ENCODE measurements at places on chromosomes 3 and 15.

DNA sequence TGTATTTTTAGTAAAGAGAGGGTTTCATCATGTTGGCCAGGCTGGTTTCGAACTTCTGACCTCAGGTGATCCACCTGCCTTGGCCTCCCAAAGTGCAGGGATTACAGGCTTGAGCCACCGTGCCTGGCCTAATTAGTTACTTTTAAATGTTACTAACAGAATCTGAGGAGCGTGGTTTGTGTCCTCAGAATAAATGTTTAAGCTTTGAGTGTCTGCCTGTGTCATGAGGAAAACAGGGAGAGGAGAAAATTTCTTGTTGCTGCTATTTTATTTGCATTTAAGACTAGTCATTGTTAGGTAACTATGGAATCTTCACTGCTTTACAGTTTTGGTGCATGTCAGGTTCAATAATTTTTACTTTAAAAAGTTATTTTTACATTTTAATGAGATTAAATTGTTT, 68.8 kb downstream of the TCF12 start:
- no peak for DNase-seq

GRCh38 chr3:1082108-1082507, 10.7 kb upstream of the CNTN6 start:
- peak; percentile 50 for DNase-seq

GRCh38 chr3:49422379-49423248, at the start of gene AMT:
TSS of gene AMT (minus strand) at chr3:49422473. CDS start at chr3:49422450, 23 bp downstream.
- DNase-seq: no peak

DNA sequence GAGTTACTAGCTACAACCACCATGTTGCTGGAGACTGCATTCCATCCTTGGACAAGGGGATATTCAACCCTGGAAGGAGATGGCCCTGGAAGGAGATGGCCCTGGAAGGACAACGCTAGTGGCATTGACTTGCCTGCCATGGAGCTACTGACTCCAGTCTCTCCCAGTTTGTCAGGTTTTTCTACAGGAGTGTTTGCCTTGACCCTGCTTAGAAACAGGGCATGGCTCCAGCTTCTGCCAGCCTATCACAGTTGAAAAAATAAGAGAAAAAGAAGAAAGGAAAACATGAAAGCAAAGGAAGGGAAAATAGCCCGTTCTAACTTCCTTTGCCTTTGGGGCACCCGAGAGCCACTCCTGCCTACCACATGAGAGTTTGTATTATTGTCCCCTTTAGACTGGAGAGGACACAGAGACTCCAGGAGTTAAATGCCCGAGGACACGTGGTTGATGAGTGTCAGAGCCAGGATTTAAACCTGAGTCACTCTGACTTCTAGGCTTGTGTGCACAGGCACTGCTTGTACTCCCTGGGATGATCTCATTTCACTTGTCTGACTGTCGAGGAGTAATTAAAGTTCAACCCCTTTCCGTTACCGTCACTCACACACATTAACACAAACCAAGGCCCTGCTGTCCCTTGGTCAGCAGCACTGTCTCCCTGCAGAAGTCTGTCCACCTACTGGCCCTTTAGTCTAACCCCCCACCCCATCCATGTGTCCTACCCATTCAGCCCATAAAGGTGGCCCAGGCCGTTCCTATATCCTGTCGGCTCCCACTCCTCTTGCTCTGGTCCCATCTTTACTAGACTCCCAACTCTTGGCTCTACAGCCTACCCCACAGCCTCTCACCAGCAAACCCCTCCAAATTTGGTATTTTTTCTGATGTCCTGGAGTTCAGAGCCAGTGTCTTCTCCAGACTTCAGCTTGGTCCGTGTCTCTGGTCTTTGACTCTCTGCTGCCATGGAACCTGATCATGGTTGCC, 46.1 kb downstream of the C2CD4A start:
- DNase-seq: peak; percentile 79

DNA sequence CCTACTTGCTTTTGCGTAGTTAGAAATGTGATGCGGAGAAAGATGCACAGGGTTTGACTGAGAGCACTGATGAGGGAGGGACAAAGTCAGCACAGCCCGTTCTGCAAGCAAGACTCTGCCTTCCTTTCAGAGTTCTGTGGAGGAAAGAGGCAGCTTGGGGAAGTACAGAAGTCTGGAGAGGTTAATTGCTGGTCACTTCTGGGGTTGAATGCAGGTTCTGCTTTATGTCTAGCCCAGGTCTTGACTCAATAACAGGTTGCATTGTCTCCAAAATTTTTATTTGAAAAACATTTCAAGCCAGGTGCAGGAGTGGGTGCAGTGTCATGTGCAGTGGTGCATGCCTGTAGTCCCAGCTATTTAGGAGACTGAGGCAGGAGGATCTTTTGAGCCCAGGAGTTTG, 461.7 kb downstream of the NR2F2 start:
- DNase-seq: no peak

- no peak for DNase-seq
These were observed 57.8 kb downstream of the RAB7A start for GRCh38 chr3:128783774-128784173.

DNA sequence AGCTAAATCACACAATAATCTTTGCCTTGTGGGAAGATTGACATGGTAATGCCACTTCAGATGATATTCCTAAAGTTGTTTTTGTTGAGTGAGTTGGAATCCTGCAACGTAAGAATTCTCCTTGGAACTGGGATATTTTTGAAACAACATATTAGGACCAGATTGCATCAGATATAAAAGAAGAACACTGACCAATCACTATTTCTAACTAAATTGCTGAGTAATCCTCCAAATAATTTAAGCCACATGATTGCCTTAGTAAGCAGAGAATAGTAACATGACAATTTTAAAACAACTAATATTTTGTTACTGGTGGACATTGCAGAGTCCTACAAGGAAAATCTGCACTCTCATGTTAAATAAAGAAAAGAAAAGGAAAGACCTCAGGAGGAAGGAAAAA, 353.9 kb upstream of the LMCD1 start:
- DNase-seq: peak; percentile 31

DNA sequence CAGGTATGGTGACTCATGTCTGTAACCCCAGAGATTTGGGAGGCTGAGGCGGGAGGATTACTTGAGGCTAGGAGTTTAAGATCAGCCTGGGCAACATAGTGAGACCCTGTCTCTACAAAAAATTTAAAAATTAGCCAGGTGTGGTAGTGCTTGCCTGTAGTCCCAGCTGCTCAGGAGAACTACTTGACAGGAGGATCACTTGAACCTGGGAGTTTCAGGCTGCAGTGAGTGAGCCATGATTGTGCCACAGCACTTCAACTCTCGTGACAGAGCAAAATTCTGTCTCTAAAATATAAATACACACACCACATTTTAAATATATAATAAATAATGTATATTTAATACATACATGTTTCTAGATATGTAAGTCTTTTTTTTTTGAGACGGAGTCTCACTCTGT, 53.5 kb upstream of the TEX264 start:
- no peak for DNase-seq

DNA sequence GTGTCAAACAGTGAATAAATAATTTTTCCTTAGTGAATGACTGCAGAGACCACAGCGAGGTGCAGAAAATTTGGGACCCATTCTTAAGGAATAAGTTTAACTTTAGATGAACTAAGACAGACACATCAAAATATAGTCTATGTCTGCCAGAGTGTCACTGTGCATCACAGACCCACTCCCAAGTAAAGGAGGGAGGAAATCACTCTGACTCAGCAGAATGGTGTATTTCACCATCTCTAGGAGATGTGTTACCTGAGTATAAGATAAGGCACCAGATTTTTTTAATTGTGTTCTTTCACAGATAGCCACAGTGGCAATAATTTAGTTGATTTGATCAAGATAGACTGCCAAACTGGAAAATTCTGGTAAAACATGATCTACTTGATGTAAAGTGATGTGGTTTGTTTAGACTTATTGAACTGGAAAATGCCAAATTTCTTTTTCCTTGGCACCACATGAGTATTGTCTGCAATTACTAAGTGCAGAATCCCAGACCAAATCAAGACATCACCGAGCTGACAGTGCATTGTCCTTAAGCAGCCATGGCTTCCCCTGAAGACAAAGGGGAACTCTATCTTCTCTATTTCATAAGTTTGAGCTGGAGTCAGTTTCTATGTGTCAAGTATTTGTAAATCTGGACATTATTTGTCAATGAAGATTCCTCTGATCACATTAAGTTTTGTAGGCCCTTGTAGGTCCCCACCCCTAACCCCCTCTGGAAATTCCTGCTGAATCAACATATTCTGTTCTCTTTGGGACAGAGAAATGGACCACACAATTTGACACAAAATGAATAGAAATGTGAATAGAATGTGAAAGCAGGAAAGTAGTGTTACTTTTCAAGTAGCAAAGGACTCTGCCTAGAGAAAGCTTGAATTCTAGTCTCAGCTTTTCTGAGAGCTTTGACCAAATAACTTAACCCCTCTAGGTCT, 47.6 kb downstream of the TIPARP start:
- DNase-seq: no peak

DNA sequence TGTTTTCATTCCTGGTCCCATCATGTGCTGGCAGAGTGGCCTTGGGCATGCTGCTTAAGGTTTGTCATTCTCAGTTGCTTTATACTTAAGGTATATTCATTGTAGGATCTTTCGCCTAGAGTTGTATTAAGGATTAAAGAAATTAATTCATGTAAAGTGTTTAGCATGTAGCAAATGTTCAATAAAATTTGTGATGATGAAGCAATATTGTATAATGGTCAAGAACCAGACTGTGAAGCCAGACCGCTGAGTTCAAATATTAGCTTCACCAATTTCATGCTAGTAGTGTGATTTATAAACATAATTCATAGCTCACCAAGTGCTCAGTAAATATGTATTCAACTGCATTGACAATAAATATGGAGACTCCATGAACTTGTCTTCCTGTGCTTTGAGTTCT, 178.5 kb downstream of the BBX start:
- DNase-seq: no peak

- DNase-seq: no peak
These were observed 208.4 kb upstream of the ALCAM start for GRCh38 chr3:105158286-105158685.

- DNase-seq: peak; percentile 60
These were observed 5.4 kb upstream of the RFX7 start for GRCh38 chr15:56249092-56249491.

DNA sequence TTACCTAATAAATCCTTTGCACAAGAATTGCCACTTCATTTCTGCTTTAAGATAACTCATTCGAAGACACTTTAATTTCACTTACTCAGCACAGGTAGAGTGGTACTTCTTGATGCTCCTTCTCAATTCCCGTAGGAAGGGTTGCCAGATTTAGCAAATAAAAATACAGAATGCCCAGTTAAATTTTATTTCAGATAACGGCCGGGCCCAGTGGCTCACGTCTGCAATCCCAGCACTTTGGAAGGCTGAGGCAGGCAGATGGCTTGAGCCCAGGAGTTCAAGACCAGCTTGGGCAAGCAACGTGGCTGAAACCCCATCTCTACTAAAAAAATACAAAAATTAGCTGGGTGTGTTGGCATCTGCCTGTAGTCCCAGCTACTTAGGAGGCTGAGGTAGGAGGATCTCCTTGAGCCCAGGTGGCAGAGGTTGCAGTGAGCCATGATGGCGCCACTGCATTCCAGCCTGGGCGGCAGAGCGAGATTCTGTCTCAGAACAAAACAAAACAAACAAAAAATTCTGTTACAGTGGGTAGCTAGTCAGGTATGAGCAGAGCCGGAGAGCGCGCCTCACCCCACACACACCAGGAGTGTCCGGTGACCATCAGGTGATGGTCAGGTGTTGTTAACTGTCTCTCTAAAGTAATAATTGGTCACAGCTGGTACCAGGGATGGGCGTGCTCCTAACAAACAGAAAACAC, 92.8 kb downstream of the DNAH12 start:
- DNase-seq: no peak

DNA sequence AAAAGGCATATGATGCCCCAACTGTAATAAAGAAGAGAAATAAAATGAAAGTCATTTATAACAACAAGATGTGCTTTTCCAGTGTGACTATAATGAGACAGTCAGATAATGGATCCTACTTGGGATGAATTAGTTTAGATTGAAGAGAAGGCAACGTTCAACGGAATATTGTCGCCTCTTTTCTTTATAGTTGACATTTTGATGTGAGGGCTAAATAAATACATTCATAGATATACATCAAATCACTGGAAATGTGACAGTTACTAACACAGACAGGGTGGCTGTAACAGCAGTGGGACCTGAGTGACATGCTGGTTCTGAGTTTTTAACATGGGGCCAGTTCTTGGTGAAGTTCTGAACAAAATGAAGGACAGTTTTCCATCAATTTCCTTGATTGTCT, 61.1 kb upstream of the ATP2B2 start:
- DNase-seq: no peak

DNA sequence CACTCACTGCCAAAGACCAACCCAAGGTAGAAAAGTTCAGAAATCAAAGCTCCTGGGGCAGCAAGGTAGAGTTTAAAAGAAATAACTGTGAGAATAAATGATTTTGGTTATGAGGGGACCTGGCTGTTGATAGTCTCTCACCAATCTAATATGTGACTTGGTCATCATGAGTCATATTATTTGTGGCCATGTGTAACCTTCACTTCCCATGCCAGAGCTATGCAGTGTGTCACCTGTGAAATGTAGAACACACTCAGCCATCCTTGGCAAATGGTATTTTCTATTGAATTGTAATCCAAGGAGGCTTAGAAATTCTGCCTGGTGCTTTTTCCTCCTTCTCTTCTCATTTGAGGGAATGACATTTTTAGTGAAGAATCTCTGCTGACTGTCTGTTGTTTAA, 184.2 kb upstream of the STAC start:
- DNase-seq: no peak

DNA sequence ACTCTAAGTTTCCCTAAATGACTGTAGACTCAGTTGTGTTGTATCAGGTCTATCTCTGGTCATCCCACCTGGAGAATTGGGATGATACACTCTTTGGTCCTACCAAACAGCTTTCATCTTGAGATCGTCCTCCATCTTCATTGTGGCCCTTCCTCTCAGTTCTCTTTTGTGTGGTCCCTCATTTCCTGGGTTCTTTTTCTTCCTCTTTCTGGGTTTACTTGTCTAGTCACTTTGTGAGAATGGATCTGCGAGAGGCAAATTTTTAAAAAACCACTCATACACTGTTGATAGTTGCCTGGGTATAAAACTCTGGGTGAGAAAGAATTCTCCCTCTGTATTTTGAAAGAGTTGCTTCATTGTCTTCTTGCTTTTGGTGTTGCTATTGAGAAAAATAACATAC, 6.0 kb upstream of the AMOTL2 start:
- DNase-seq: no peak

DNA sequence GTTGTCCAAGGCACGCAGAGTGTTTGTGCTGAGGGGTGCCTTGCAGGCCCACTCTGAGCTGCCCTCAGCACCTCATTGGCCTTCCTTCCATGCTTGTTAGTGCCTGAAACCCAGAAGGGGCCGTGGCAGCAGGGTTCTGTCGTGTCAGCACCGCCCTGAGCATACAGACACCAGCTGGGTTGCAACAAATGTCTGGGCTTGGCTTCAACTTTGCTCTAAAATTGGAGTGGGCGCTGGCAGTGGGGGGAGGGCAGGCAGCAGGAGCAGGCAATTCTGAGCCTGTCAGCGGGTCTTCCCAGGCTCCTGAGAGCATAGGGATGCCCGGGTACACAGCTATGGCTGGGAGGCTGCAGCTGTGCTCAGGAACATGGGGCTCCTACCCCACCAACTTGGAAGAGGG, 464.3 kb downstream of the EPHA3 start:
- no peak for DNase-seq
